Stimulated activated CD4-positive, alpha-beta T cell treated with anti-CD3 and anti-CD28 coated beads, Interleukin-4, amount 100 ng/mL, for 4 hours (primary cell): ENCODE measurements at places on chromosomes 2 and 18.

- no peak for DNase-seq
Observed at GRCh38 chr2:216429428-216429827, 17.1 kb downstream of the SMARCAL1 start.

DNA sequence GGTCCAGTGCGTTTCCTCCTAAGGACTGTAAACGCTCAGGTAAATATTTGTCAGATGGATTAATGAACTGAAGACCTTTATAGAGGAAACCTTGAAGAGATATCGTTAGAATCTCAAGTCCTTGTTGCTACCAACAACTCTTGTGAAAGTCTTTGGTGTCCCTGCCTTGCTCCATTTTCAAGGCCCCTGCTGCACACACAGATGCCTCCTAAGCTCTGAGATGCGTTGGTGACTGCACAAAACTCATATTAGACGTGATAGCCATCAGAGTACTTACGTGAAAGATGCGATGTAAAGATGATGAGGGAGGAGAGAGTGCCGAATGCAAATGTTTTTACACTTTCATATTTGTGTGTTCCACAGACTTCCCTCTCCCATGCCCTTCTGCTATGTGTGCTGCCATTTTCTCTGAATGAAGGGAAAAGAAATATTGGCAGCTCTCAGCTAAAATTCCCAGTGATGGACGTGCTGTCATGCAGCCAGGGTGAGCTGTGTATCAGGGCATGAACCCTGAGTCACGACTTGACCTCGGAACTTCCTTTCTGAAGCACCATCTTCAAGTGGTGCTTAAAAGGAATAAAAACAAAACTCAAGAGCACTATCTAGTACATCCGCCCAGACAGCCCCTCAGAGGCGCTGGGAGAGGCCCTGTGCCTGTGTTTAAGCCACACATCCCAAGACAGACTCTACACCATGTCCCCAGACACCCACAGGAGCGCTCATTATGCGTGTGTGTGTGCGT, 117.4 kb downstream of the FAM210A start:
- no peak for DNase-seq

DNA sequence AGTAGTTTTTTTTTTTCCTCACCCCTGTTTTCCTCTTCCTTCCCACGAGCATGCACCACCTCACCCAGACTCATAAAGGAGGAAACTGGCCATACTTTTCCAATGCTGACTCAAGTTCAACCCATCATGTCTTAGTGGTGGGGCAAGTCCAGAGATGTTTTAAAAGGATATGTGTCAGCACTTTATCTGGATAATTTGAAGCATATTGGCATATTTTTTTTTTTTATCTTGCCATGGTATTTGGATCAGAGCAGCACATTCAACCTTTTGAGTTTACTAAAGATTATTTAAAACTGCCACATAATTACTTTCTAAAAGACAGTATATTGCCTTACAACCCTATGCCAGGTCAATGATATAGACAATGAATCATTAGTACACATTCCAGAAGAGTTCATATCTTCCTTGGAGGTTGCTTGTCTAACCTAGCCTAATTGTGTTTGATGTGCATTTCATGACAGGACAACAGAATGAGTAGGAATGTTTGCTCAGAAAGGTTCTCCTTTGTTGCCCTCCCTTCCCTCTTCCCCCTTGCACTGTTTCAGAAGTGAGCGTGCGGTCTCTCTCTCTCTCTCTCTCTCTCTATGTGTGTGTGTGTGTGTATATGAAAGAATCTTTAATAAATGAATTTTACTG, 950.7 kb upstream of the FAM98A start:
- DNase-seq = no peak

DNA sequence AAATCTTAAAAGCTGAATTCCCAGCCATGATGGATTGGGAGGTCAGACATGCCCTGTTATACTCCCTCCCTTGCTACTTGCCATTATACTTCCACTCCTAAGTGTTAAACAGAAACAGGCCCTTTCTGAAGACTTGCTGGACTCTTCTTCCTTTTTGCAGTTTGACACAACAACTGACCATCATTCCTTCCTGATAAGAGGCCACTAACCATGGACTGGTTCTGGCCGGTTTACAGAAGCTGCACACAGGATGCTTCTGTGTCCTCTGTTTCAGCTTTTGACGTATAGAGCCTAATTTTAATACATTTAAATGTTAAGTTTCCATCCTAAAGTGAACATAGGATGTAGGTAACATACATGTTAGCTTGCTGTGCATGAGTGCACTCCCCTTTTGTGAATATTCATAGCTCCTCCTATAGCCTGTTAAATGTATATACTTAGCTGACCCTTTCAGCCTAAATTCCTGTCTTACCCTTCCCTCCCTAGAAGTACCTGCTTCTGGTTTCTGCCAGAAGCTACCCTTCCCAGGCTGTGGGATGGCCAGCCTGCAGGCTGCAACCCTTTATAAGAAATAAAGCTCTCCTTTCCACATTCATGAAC, 13.2 kb downstream of the FBXO48 start:
- no peak for DNase-seq

GRCh38 chr2:70002241-70002899, 40.9 kb upstream of the ASPRV1 start:
- DNase-seq = no peak

GRCh38 chr2:170409164-170409535, 231.2 kb downstream of the MYO3B start:
- DNase-seq = peak; percentile 67

DNA sequence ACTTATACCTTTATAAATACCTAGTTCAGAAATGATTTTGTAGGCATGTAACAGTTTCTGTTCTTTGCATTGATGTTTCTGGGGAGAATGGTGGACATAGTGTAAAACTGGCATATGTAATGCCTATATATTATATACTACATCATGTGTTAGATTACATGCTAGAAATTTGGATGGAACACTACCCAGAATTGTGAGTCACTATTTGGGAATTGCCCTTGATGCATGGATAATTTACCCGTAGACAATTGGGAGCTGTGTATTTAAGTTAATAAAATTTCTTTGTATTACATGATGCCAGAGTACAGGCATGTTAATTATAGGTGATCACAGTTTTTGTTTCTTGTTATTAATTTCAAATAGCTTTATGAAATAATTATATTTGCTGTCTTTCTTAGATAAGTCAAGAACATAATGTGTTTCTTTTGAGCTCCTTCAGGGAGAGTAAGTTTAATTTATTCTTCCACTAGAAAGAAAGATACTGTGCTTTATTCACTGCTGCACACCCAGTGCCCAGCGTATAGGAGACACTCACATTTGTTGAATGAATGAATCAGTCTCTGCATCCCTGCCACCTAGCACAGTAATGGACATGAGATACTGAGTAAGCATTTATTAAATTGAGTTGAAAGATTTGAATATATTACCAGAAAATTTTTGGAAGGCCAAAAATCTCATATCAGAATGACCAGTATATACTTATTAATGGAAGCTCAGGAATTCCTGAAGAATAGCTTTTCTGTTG, 16.9 kb downstream of the ACSL3 start:
- no peak for DNase-seq

GRCh38 chr18:8703781-8704301, 1.5 kb upstream of the MTCL1 start:
- no peak for DNase-seq

DNA sequence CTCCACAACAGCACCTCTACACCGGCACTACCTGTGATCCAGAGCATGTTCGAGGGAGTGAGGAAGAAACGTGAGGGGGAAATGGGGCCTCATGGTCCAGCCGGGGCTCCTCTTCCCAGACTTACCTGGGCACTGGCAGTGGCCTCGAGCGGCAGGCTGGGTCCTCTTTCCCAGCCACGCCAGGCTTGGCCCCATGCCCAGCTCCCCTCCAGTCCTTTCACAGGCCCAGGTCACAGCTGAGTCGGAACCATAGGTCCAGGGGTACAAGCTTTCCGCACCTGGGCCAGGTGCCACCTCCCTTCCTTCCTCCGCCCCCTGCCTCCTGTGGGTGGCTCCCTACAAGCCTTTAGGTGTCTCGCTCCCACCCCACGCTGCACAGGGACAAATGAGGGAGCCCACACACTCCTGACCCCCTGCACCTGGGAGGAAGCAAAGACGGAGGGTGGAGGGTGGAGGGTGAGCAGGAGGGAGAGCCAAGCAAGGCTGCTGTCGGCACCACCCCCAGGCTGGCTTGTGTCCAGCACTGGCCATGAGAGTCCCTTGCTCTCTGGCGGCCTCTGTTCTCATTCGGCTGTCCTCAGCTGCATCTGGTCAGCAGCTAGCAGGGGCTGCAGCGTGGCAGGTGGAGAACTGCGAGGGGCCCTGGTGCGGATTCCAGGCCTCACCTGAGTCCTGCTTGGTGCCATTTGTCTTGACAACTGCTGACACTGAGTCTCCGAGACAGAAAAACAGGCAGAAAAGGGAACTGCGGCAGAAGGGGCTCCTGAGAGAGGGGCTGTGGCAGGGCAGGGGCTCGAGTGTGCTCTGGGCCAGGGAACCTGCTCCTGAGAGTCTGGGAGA, 26.8 kb downstream of the ADRA2B start:
- DNase-seq = no peak

- no peak for DNase-seq
Observed at GRCh38 chr2:30757749-30758148, 49.5 kb downstream of the CAPN13 start.

DNA sequence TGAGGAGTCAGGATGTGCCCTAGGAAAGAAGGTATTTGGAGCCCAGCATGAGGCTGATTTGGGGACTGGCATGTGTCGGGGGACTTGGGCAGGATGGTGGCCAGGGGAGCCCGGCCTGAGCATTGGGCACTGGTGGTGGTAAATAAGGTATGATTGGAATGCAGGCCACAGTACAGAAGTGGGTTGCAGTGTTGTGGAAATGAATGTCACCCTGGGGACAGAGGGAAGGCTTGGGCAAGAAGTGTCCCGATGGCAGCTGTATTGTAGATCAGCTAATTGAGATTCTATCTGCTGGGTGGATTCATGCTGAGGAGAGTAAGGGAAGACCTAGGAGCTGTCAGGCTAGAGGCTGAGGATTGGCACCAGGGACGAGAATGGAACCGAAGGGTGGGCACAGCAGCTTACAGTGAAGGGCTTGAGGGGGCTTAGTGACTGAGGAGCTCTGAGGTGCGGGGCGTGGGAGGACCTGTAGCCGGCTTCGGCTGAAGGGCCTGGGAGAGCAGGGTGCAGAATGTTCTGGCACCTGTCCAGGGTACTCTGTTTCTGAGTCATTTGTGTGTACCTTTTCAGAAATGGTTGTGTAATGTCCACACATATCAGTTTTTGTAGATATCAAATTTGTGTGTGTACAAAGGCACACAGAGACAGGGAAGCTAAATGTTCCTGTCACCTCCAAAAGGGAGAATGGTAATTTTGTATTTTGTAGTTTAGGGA, 170.2 kb downstream of the PRKCE start:
- DNase-seq = no peak

GRCh38 chr2:147696426-147696825, 148.4 kb upstream of the ACVR2A start:
- DNase-seq = no peak

- no peak for DNase-seq
Observed at GRCh38 chr2:173195100-173195499, 119.5 kb downstream of the MAP3K20 start.

- DNase-seq = no peak
Observed at GRCh38 chr2:238510911-238511613, 84.3 kb downstream of the ASB1 start.

GRCh38 chr2:216665717-216666116, 29.6 kb downstream of the IGFBP5 start:
- DNase-seq = no peak

GRCh38 chr2:152499896-152500735, 165.1 kb downstream of the FMNL2 start:
- no peak for DNase-seq

- DNase-seq = no peak
Observed at GRCh38 chr18:13577781-13578180, 148.6 kb downstream of the FAM210A start.

- no peak for DNase-seq
Observed at GRCh38 chr2:222485367-222486211, 61.2 kb downstream of the SGPP2 start.

- no peak for DNase-seq
Observed at GRCh38 chr2:50851886-50852285, 180.0 kb downstream of the NRXN1 start.

DNA sequence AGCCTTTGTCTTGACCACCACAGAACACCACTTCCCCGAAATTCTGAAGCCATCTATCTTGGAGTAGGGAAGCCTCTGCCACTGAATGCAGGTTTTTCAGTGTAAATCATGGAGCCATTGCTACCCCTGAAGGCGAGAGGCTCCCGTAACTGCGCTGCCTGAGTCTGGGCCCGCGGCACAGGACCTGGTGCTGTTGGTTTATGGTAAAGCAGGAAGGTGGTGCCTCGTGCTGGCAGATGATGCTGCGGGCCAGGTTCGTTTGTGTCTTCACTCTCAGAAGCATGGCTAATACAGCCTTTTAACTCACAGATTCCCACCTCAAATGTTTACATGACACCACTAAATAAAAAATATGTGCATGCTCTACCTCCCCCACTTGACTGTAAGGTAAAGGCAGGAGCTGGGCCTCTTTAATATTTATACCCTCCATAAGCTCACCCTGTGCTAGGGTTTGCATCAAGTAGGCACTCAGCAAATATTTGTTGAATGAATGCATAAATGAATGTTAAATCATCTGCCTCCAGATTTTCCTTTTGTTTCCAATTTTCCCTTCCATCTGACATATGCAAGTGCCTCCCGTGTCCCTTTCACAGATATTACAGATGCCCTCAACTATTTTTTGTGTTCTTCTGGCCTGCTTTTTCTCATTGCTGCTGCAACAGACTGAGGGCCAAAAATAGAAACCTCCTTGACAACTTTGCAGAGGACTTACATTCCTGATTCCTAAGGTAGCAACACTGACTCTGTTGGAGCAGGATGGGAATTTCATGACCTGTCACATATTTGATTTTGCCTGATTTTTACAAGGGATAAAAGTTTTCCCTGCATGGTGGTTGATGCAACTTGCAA, 83.5 kb upstream of the CPO start:
- no peak for DNase-seq

- DNase-seq = no peak
Observed at GRCh38 chr18:25962176-25962575, 128.2 kb downstream of the SS18 start.

DNA sequence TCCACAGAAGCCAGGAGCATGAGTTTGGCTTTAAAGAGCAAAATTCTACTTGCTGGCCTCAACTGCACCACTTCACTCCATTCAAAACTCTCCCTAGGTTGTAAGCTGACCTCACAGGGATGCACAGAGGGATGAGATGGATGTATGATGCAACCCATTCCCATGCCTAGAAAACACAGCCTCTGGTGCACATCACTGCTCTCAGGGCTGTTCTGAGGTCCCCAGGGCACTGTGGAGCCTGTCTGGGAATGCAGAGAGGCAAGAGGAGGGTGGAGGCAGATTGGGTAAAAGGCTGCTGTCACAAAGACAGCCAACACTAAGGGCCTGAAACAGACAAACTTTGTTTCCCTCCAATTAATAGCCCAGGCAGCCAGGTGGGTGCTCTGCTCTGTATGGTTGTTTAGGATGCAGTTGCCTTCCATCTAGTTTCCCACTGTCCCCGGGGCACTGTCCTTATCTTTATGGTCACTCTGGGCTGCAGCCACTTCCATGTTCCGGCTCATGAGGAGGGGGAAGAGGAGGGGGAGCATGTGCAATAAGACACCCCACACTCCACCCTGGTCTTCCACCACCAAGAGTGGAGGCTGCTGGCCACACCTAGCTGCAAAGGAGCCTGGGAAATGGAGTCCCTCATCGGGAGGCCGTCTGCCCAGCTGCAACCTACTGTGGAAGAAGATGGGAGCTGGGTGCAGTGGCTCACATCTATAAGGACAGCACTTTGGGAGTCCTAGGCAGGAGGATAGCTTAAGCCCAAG, 7.0 kb downstream of the GPR45 start:
- no peak for DNase-seq
